ENCODE measurements at places on chromosomes 4 and X.

GRCh38 chr4:139972305-139972704 lies 181.7 kb downstream of the MAML3 start:
- no peak for DNase-seq

DNA sequence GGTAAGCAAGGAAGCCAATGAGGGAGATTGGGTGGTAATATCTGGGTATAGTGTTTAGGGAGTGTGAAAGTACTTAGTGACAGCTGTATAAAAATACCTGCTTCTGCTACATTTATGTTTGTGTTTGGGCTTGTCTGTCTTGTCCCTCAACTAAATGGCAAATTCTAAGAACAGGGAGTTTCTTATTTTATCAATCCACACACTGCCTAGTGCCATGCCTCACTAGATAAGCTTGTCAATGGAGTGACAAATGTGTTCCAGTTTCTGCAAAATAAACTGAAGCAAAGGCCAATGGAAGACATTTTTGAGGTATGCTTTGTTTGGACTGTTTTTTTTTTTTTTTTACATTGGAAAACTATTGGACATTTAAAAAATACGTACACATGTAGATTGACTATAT lies 418.0 kb downstream of the SH2D1A start:
- DNase-seq: no peak

DNA sequence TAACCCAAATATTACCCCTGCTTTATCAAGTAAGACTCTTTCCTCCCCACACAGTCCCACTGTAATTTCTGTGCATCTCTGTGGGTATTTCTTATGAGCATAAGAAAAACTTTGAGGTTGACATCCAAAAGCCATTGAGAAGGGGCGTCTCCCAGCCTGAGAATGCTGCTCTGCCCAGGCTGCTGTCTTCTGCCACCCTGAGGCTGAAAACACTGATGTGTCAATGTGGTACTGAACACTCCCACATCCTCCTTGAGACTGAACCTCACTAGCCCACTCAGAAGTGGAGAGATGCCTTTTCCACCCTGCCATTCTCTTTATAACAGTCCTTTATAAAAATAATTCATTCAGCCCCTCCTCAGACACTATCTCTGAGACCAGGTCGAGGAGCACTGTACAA lies 120.8 kb downstream of the SMIM20 start:
- DNase-seq: no peak

DNA sequence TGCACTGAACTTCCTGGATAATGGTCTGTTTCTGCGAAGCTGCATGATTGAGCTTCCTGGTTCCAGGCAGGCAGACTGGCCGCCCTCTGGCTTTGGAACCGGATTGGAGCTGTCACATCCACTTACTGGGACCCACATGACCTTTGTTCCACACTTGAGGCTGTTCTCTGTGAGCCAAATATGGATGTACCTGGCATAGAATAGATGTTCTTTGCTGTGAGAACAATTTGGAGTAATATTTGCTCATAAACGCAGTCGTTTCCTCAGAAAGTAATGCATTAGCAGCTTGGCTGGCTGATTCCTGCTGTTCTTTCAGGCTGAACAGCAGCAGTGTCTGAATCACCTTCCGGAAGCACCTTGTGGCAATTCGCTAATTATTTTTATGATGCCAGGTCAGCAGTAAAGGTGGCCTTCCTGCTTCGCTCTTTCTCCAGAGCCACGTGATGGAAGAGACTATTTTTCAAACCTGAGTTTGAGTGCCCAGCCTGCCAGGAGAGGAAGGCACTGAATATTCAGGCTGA lies 78.1 kb upstream of the BOD1L1 start:
- no peak for DNase-seq

DNA sequence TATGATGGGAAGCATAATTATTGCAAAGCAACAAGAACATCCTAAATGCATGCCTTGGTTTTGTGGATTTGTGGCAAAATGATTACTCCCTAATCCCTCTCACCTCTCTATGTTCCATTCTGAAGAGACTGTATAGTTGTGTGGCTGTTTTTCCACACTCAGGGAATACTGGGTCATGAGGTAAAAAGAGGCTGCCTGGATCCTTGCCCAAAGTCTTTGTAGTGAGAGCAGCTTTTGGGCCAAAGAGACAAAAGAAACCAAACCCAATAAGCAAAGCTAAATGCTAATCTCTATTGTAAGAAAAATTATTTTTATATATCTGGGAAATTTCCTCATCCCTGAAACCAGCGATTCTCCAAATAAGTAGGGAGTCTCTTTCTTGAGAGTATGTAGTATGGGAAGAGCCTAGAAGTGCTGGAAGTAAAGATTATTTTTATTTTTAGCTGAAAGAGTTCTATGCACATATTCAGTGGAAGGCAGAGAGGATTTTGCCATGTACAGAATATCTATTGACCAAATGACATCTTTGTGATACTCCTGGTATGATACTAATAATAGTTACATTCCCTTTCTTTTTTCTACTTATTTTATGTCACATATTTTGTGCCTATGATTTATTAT lies 24.9 kb upstream of the SULT1B1 start:
- DNase-seq: no peak

Data from stimulated activated CD4-positive, alpha-beta T cell treated with anti-CD3 and anti-CD28 coated beads, TNF-alpha, amount 100 ng/mL, for 4 hours (primary cell).